ENCODE measurements at places on chromosomes 13 and 19.

GRCh38 chr19:23440207-23440606, 44.9 kb upstream of the ZNF91 start:
- DNase-seq = no peak

- no peak for DNase-seq
Observed at GRCh38 chr13:32491028-32491427, 47.6 kb downstream of the N4BP2L2 start.

DNA sequence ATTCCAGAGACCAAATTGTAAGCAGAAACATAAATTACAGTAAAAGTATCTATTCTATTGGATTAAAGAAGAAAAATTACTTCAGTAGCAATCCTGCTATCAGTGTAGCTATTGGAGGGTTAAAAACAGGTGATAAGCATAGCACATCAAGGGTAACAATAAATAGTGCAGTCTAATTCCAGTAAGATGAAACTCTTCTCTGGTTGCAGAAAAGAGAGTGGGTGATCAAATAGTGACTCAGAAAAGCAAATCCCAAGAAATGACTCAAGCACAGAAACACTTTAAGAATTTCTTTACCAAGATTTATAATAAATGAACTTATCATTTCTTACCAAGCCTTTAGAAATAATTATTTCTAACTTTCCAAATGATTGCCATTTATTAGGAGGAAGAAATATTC, 135.7 kb downstream of the LMO7 start:
- no peak for DNase-seq

GRCh38 chr13:105972811-105973590, 562.5 kb downstream of the EFNB2 start:
- DNase-seq = no peak

DNA sequence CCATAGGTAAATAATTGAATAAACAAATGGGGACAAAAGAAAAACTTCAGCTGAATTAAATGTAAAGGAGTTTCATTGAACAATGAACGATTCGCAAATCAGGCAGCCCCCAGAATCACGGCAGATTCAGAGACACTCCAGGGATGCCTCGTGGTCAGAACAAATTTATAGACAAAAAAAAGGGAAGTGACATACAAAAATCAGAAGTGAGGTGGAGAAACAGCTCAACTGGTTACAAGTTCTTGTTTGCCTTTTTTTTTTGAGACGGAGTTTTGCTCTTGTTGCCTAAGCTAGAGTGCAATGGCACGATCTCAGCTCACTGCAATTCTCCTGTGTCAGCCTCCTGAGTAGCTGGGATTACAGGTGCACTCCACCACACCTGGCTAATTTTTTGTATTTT, 5.7 kb downstream of the ZNF566 start:
- DNase-seq = no peak

DNA sequence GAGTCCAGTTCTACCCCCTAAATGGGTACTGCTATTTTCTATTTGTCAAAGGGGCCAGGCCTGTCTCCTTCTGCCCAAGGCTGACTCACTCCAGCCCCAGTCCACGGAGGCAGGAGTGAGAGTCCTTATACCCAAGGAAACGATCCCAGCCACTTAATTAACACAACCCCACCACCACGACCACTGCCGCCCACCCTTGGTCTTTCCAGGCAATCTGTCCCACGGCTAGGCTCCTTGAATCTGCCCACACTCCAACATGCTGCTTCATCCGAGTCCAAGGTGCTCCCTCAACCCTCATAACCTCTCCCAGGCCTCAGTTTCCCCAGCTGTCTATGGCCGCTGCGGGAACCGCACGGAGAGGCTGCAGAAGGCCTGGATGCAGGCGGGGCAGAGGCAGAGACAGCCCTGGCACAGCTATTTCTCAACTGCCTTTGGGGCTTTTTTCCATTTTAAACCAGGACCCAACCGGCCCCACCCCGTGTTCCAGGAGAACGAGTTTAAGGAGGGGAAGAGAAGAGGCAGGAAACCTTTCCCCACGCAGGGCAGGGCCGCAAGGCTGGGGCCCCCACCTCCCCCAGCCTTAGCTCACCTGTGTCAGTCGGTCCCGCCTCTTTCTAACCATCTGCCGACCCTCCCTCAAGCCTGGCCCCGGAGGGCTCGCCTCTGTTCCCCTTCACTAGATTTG, 746 bp downstream of the RAB3D start:
- no peak for DNase-seq

DNA sequence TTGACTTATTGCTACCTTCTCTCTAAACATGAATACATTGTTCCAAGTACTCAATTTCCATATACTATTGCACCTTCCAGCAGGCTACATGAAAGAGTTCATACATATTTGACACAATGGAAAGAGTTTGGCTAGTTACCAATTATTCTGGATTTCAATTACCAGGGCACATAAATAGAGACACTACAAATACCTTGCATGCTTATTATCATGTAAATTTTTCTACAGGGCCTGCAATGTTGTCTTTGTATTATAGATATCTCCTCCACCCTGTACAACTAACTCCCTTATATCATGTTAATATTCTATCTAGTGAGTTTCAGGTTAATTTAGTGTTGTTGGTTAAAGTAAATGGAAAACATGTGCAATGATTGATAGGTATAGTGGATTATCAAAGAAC, 540.7 kb upstream of the SLITRK5 start:
- no peak for DNase-seq

- peak; percentile 23 for DNase-seq
Observed at GRCh38 chr13:30978981-30979956, 46.8 kb downstream of the TEX26 start.

DNA sequence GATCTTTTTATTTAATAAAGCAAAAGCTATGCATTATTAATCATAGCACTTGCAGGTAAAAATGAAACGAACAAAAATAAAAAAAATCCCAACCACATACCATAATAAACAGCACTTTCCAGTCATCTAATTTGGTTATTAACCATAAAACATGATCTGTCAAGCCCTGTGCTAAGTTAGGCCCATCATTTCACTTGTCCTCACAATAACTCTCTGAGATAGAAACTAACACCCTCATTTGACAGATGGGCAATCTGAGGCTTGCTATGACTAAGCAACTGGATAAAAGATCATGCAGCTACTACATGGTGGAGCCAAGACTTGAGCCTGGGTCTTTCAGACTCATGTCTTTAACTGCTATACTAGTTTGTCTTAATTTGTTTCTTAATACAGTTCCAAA, 21.8 kb downstream of the PROSER1 start:
- DNase-seq = no peak

- no peak for DNase-seq
Observed at GRCh38 chr13:33994198-33994597, 176.2 kb downstream of the RFC3 start.

DNA sequence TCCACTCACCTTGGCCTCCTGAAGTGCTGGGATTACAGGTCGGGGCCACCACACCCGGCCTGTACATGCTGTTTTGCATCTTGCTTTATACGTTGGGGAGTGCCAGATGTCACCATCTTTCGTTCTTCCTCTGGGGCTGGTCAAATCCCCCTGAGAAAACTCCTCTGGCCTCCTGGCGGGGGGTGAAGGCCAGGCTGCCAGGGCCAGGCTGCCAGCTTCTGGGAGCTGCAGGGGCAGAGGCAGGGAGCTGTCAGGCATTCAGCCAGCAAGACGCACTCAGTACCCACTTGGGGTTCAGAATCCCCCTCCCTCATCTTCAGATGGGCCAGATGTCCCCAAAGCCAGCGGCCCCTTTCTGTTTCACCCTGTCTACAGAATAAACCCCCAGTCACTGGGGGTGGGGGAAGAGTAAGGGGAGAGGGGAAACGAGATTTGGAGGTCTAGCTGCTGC, 16.1 kb downstream of the ZSWIM9 start:
- no peak for DNase-seq

GRCh38 chr13:39259371-39260140, 221.3 kb downstream of the NHLRC3 start:
- DNase-seq = no peak

DNA sequence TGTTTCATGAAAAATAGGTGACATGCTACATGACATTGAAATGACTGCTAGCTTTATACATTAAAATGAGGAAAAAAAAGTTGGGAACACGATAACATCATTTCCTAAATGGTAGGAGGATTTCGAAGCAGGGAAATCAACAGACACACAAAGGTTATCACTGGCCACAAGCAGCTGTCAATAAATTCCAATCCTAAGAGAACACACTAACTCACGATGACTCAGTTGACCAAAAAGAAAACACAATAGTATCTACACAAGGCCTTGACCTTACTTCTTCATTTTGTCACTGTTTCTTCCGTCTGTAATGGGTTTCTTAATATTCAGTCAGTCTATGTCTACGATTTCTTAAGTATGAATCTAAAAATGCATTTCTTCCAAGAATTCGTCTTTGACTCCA, 36.5 kb downstream of the STARD13 start:
- DNase-seq = no peak

DNA sequence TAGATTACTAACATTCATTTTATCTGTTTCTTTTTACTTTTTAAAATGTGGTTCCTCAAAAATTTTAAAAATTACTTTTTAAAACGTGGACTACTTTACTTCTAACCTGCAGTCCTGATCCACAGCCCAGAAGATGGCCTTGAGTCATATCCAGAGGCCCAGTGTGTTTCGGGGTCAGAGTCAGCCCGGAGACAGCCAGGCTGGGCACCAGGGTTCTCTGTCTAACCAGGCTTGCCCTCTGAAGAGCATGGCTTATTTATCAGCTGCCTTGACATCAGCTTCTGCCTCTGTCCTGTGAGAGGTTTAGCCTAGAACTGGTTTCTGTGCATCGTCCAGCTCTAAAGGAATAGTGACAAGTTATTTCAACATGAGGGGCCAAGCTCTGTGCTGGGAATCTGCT, 332.0 kb downstream of the FGF9 start:
- DNase-seq = no peak

DNA sequence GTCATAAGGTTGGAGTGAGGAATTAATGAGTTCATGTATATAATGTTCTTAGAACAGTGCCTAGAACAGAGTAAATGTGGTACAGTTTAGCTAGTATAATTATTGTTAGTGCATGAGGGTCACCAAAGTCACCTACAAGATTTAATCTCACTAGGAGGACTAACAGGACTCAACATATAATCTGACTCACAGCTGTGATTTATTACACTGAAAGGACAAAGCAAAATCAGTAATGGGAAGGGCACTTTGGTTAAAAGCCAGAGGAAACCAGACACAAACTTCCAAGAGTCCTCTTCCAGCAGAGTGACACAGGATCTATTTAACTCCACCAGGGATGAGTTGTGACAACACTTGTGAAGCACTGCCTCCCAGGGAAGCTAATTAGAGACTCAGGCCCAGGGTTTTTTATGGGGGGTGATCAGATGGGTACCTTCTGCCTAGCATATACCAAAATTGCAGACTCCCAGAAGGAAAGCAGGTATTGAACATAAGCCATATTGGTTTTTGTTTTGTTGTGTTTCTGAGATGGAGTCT, 341.2 kb upstream of the DACH1 start:
- DNase-seq = no peak

- DNase-seq = no peak
Observed at GRCh38 chr13:106496072-106496997, 39.1 kb downstream of the EFNB2 start.

DNA sequence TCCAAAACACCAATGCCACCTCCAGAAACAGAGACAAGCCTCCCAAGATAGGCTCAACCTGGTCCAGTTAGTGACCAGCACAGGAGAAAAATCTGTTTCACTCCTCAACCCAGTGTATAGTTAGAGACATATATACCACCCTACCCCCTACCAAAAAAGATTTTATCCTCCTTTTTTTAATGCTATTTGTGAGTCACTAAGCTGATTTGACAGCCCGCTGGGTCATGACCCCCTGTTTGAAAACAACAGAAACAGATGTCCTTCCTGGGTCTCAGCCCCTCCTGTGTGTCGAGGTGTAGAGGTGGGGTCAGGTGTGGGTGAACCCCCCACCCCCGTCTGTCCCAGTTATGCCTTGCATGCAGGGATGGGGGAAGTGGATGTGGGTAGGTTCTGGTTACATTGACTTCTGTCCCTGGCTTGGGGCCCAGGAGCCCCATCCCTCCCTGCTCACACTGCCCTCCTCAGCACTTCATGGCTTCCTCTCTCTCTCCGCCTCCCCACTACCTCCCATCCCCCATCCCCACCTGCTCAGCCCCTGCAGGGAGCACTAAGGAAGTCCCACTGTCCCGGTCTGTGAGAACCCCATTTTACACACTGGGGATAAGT, 14.0 kb upstream of the TOMM40 start:
- DNase-seq = no peak

GRCh38 chr13:43545317-43545874, 241.4 kb downstream of the ENOX1 start:
- DNase-seq = no peak

GRCh38 chr13:44758630-44759383, 182.7 kb upstream of the TSC22D1 start:
- DNase-seq = no peak

DNA sequence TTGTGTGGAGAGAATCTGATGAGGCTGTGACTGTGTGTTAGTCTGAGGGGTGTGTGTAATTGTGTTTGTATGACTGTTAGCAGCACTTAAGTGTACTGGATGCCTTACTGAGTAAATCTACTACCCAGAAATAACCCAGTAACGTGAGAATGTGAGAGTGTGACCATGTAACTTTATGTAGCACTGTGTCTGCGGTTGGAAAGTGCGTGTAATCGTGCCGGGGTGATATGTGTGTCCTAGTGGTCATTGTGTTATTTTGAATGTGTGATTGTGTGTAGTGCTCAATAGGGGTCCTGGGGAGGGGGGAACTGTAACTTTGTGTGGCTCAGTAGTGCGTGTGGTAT, 550 bp downstream of the ZNF383 start:
- no peak for DNase-seq

- no peak for DNase-seq
Observed at GRCh38 chr13:76266561-76266960, 619.6 kb downstream of the KCTD12 start.
